Caki2 (cell line): ENCODE measurements at places on chromosomes 4 and X. TPM values are rescaled to one million over a fixed set of nuclear protein-coding genes. Genes with fewer than 3 reads are reported as not detected.

Gene METTL14
- total RNA-seq, result 7.3 and 22.4 TPM in 2 replicates

Gene DGKK
- total RNA-seq, result not detected in 2 replicates

Gene RS1
- not detected in 2 replicates for total RNA-seq

Gene PWWP3B
- total RNA-seq, result not detected in 2 replicates

Gene FRG1
- 24.8 and 25.9 TPM in 2 replicates for total RNA-seq

Gene CDS1
- 13.0 and 13.3 TPM in 2 replicates for total RNA-seq

Gene PPEF1
- not detected in 2 replicates for total RNA-seq
